ENCODE measurements at places on chromosomes 12 and 14. TPM values are rescaled to one million over a fixed set of nuclear protein-coding genes. Genes with fewer than 3 reads are reported as not detected.

- no peaks in the 10 kb centered on the region for H3K36me3 ChIP-seq
- no peak overlapping the region for H3K4me3 ChIP-seq
- no peak overlapping the region for H3K27ac ChIP-seq
- H3K27me3 ChIP-seq: peaks cover 8% of the 10 kb centered on the region
Measured at GRCh38 chr12:71576496-71576895, 87.2 kb downstream of the ZFC3H1 start.

DNA sequence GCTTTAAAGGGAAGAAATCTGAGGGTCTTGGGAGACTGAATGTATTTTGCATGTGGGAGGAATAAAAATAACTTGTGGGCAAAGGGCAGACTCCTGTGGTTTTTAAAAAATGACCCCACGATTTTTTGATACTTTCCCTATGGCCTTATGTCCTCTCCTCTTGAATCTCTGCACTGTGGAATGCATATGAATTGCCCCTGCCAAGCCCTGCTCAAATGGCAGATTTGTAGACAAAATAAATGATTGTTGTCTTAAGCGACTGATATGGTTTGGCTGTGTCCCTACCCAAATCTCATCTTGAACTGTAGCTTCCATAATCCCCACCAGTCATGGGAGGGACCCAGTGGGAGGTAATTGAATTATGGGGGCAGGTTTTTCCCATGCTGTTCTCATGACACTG lies 223.8 kb downstream of the DACT1 start:
- no peaks in the 10 kb centered on the region for H3K36me3 ChIP-seq
- no peak overlapping the region for H3K4me3 ChIP-seq
- no peak for DNase-seq
- peaks cover 2% of the 10 kb centered on the region for H3K27me3 ChIP-seq
- H3K27ac ChIP-seq: no peak overlapping the region

DNA sequence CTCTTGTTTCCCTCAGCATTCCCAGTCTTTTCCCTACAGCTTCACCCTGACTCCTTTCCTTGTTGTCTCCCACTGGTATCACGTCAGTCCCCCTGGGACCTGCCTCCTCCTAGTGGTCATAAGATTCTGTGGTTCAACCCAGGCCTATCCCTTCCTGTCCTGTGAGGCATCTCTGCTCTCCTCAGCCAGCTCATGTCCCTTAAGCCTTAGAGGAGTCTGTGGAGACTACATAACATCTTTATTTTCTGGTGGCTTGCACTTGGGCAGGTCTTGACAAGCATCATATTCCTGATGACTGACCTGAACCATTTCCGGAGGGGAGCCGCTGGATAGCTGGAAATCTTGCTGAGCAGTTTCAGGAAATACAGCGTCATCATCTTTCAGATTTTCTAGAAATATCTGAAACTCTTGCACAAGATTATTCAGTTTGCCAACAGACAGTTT lies 688 bp downstream of the C12orf71 start:
- H3K4me3 ChIP-seq: no peak overlapping the region
- H3K27ac ChIP-seq: no peak overlapping the region
- DNase-seq: no peak
- H3K27me3 ChIP-seq: no peaks in the 10 kb centered on the region
- no peaks in the 10 kb centered on the region for H3K36me3 ChIP-seq
- peaks cover 5% of the 10 kb centered on the region for H3K4me1 ChIP-seq

DNA sequence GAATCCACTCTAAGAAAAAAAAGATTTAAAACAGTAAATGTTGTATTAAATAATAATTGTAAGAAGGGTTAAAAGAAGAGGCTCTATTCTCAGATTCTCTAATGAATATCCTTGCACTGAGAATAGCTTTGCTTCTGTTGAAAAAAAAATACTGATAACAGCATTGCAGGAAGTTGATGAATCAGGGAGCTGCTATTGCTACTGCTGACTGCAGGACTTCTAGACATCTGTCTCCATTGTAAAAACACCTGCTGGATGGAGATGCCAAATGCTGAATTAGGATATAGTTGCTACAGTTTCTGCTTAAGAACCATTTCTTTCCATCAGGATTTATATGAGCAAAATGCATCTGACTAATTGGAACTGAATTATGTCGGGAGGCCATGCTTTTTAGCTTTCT lies 50.3 kb upstream of the ANP32D start:
- H3K27ac ChIP-seq: no peak overlapping the region
- H3K27me3 ChIP-seq: peaks cover 2% of the 10 kb centered on the region
- no peak for DNase-seq
- H3K4me3 ChIP-seq: no peak overlapping the region
- no peaks in the 10 kb centered on the region for H3K36me3 ChIP-seq

- peaks cover 13% of the 10 kb centered on the region for H3K27me3 ChIP-seq
- no peaks in the 10 kb centered on the region for H3K36me3 ChIP-seq
- no peaks in the 10 kb centered on the region for H3K4me1 ChIP-seq
- no peak for DNase-seq
Measured at GRCh38 chr14:99730876-99731546, 46.9 kb downstream of the CYP46A1 start.

GRCh38 chr12:99658671-99659349 lies 11.3 kb downstream of the GARIN6 start:
- H3K27ac ChIP-seq: no peak overlapping the region
- H3K4me1 ChIP-seq: no peaks in the 10 kb centered on the region
- no peaks in the 10 kb centered on the region for H3K36me3 ChIP-seq
- no peak overlapping the region for H3K4me3 ChIP-seq
- no peaks in the 10 kb centered on the region for H3K27me3 ChIP-seq

DNA sequence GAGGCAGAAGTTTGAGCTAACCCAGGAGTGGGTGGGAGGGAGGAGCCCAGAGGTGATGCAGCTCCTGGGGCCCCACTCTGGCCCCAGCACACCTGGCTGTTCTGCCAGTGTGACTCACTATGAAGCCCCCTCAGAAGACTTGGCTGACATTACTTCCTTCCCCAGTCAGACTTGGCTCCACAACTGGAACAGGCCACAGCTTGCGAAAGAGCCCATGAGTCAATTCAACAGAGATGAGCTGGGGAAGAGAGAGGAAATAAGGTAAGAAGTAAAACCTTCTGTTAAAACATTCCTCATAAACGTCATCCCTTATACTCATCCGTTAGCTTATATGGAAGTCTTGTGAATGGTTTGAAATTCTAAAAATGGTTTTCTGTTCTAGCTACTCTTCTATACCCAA lies 245.9 kb downstream of the ADAMTS20 start:
- H3K36me3 ChIP-seq: no peaks in the 10 kb centered on the region
- no peaks in the 10 kb centered on the region for H3K4me1 ChIP-seq
- no peak for DNase-seq
- no peak overlapping the region for H3K4me3 ChIP-seq
- H3K27me3 ChIP-seq: no peaks in the 10 kb centered on the region

Gene MSRB3
- total RNA-seq: not detected

Gene EML1
- not detected for total RNA-seq

GRCh38 chr12:41288142-41288811 lies 100.2 kb downstream of the PDZRN4 start:
- no peak for DNase-seq
- H3K4me3 ChIP-seq: no peak overlapping the region
- no peaks in the 10 kb centered on the region for H3K4me1 ChIP-seq
- H3K36me3 ChIP-seq: no peaks in the 10 kb centered on the region

Data from activated CD8-positive, alpha-beta T cell treated with anti-CD3 and anti-CD28 coated beads, Interleukin-2, amount 10 ng/mL, durations not matched to agents 7 days and 5 days (primary cell).